ENCODE measurements at places on chromosomes 7 and 10.

DNA sequence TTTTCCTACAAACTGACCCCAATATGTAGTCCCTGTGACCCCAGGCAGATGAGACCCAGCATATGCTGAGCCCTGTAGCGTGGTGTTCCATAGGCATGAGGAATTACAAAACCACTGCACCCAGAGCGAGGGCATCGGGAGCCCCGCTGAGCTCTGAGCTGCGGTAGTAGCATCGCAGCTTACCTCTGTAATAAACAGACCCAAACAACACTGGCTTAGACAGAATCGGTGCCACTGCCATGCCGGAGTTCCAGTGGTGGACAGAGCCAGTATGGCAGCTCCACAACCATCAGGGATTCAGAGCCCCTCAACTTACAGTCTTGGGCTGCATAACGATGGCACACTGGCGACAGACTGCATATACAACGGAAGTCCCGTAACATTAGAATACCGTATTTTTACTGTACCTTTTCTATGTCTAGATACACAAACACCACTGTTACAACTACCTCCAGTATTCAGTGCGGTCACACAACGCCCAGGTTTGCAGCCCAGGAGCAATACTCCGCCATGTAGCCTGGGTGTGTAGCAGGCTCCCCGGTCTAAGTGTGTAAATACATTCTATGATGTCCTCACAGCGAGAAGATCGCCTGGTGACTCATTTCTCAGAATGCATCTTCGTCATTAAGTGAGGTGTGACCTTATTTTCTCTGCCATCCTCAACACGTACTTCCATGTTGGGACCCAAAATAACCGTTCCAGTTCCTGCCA, 68.8 kb downstream of the PROSER2 start:
- no peak for DNase-seq

DNA sequence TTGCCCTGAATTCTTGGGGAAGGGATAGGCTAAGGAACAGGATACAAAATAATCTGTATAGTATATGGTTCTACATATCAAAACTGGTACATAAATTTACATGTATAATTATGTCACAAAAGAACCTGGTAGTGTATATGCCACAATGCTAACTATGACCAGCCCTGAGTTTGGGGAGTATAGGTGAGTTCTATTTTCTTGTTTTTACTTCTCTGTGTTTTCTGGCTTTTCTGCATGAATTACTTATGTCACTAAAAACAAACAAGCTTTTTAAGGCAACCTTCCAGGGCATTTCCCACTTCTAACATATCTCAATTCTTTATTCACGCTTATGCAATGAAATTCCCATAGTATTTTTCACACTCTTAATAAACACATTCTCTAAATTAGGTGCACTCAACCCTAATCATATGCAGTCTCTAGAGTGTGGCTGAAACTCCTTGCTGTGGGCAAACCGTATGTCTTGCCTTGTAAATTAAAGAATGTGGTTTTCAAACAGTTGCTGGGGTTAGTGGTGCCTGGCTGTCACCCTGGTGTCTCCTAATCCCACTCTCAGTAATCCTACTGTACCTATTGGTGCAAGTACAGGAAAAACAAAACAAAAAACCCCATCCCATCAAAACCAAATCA, 14.0 kb upstream of the INSIG1 start:
- no peak for DNase-seq

- DNase-seq = no peak
Observed at GRCh38 chr10:13773043-13773442, 186.3 kb downstream of the PRPF18 start.

GRCh38 chr7:4931943-4932342, 27.0 kb downstream of the MMD2 start:
- no peak for DNase-seq

GRCh38 chr7:24366876-24367275, 82.9 kb downstream of the NPY start:
- DNase-seq = no peak

DNA sequence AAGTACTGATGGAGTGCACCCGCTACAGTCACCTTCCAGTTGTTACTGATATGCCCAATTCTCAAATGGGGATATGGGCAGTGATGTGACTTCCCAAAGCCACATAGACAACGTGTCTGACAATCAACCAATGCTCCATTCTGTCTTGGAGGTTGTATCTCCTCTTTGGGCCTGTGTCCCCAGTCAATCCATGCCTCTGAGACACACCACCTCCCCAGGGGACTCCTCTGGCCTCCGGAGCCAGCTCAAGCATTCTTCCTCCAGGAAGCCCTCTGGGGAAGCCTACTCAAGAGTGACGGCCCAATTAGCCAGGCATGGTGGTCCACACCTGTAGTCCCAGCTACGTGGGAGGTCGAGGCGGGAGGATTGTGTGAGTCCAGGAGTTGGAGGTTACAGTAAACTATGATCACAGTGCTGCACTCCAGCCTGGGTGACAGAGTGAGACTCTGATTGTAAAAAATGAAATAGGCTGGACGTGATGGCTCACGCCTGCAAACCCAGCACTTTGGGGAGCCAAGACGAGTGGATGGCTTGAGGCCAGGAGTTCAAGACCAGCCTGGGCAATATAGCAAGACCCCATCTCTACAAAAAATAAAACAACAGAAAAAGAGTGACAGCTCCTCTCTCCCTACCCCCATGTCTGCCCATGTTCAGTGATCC, 99.5 kb upstream of the TNRC18 start:
- DNase-seq = peak; percentile 71

DNA sequence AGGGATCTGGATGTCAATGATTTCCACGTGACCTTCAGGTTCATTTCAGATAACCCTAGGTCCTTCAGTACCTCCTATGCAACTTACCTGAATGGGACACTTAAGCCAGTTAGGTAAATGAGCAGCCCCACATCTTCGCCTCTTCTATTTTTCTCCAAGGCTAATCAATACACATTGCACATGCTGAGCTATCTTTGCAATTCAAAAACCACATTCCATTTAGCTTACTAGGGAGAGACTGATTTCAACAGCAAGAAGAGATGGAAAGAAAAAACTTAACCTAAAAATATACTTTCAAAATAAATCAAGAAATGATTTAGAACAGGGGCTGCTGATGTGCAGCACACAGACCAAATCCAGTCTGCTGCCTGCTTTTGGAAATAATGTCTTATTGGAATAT, 81.8 kb upstream of the CDCA7L start:
- DNase-seq = no peak

All from RWPE2 (cell line).